Left renal pelvis (tissue), 4 donors: ENCODE measurements at places on chromosomes 1 and 21.

DNA sequence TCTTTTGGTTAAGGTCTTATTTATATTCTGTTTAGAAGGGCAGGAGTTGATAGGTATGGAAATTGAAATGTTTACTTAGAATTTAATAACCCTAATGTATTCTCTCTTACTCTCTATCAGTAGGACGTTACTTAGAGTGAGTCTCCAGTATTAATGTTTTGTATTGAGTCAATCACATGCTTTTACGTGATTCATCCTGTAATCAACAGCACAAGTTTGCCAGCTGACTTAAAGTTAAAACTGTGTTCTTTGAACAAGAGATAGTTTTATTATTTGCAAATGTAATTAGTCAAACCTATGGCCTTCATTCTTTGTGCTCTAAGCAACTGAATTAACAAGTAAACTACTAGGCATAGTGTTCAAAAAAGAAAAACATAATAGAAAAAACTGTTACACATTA is 57.3 kb downstream of the PKN2 start:
- DNase-seq = no peak

- no peak for DNase-seq
Observed at GRCh38 chr1:241997401-241997998, 1.4 kb downstream of the MAP1LC3C start.

GRCh38 chr1:210123924-210124589 is 108.5 kb upstream of the SERTAD4 start:
- no peak for DNase-seq

DNA sequence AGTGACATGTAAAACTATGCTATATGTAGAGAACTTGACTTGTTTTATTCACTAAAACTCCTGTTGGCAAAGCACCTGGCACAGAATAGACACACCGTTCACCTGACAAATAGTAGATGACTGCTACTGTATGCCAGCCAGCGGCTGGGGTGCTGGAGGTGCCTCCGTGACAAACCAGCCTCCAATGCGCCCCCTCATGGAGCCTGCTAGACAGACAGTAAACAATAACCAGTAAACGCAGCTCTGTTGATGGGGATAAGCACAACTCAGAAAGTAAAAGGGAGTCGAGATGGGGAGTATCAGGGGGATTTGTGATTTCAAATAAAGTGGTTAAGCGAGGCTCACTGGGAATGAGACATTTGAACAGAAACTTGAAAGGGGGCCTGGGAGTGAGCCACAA is 107.2 kb downstream of the PRDM2 start:
- DNase-seq = no peak

GRCh38 chr1:3127738-3128137 is 58.7 kb downstream of the PRDM16 start:
- no peak for DNase-seq

DNA sequence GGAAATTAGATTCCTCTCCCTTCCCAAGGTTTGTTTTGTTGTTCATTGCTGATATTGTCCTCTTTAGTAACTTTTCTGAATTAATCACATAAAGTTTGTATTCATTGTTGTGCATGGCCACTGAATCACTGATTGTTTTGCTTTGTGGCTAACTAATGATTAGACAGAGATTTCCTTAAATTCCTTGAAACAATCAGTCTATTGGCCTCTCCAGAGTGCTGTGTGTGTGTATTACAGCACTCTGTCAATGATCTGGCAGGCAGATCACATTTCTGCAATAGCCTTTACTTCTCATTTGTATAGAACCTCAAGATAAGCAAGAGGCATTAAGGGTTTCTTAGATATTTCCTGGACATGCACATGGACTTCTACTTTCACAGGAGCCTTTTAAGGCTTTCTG is 78.6 kb downstream of the DUSP10 start:
- no peak for DNase-seq

GRCh38 chr1:57578680-57579079 is 154.8 kb upstream of the DAB1 start:
- DNase-seq = no peak
